Left cardiac atrium (tissue), 4 donors: ENCODE measurements at places on chromosomes 2 and 18.

DNA sequence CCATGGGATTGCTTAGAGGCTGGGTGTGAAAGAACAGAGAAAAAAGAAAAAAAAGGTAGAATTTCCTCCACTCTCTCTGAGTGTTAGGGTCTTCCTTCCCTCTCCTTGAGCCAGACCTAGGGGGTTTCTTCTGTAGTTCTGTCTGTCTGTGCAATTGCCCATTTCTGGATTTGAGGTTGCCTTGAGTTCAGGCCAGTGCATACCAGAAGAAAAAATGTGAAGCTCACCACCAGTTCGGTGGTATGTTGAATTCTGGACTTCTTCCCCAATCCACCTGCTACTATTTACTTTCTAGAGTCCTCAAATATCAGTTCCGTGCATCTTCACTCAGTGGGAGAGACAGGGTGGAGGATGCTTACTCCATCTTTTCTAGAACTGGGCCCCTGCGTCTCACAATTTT lies 15.3 kb upstream of the SELENOI start:
- no peak for DNase-seq

DNA sequence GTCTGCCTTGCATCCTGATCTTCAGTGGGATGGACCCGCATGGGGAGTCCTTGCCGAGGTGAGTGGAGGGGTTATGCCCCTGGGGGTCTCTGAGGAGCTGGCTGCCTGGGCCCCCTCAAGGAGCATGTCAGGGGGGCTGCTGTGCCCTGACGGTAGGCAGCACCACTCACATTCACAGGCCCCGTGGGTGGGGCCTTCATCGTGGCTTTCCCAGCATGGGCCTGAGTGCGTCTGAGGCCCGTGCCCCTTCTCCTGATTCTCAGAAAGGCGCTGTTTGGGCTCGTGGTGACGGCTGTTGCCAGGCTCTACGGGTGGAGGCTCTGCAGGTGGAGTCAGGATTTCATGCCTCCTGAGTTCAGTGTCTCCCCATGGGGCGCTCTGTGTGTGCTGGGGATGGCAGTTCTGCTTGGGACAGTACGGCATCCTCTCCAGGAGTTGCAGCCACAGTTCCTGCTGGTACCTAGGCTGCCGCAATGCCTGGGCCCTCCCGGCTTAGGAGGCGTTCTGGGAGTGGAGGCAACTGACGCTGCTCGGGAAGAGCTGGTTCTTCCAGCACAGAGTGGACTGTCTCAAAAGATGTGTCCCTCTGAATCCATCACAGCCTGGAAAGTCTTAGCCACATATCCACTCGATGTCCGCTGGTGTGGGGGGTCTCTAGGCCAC lies 57.3 kb downstream of the NTSR2 start:
- DNase-seq = no peak

DNA sequence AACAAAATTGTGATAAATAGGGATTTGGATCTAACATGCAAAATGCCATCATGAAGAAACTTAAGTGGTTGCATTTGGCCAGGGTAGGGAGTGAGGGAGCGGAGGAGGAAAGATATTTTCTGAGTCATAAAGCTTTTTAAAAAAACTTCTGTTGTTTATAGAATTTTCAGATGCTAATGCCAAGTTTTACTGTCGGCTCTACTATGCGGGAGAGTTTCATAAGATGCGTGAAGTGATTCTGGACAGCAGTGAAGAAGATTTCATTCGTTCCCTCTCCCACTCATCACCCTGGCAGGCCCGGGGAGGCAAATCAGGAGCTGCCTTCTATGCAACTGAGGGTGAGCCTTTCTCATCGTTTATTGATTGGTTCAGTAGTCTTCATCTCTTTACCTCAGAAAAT lies 56.0 kb upstream of the PTH2R start:
- no peak for DNase-seq

DNA sequence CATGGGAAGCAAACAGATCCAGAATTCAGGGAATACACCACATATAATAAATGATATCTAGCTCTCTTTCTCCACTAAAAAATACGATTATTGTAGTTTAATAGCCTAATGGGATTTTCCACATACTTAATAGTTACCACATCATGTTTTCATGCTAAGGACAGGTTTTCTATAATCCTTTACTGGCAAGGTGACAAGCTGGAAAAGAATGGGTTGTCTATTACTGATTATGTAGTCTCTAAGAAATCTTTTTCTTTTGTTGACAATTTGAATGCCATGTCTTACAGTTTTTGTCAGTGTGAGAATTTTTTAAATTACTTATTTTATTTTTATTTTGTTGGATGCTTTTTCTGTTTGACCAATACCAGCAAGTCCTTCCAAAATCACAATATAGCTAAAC lies 177.8 kb downstream of the GALNT13 start:
- DNase-seq = no peak

- no peak for DNase-seq
These were observed 301.1 kb upstream of the TANK start for GRCh38 chr2:160859096-160859495.
